Hepatocyte (in vitro differentiated cells): ENCODE measurements at places on chromosomes 6 and 20. TPM values are rescaled to one million over a fixed set of nuclear protein-coding genes. Genes with fewer than 3 reads are reported as not detected.
A peak's percentile ranks its signal among the peaks of the same experiment; 100 is the strongest.

- peak; percentile 24 for DNase-seq
Measured at GRCh38 chr6:73560182-73560732, 39.4 kb upstream of the EEF1A1 start.

GRCh38 chr6:124684621-124685020 lies 277.6 kb upstream of the RNF217 start:
- no peak for DNase-seq

DNA sequence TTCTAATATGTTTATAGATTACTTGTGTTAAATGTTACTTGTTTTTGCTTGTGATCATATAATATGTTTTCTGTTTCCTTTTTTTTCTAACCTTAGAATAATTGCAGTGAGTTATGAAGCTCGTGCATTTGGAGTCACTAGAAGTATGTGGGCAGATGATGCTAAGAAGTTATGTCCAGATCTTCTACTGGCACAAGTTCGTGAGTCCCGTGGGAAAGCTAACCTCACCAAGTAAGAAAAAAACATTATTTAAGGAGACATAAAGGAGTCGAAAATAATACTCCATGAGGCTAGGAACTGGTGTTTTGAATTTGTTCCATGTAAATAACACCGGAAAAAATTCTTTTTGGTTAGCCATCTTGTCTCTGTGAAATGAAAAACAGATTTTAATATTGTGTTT lies 6.9 kb downstream of the POLH start:
- DNase-seq: no peak

GRCh38 chr6:124688369-124688768 lies 273.9 kb upstream of the RNF217 start:
- no peak for DNase-seq

- DNase-seq: no peak
Measured at GRCh38 chr6:20827798-20828197, 293.5 kb downstream of the CDKAL1 start.

- DNase-seq: no peak
Measured at GRCh38 chr6:148358196-148358785, 15.7 kb downstream of the SASH1 start.

- DNase-seq: peak; percentile 50
Measured at GRCh38 chr6:108186226-108186625, 20.4 kb downstream of the NR2E1 start.

- no peak for DNase-seq
Measured at GRCh38 chr6:108850669-108851465, 2.6 kb downstream of the ARMC2 start.

DNA sequence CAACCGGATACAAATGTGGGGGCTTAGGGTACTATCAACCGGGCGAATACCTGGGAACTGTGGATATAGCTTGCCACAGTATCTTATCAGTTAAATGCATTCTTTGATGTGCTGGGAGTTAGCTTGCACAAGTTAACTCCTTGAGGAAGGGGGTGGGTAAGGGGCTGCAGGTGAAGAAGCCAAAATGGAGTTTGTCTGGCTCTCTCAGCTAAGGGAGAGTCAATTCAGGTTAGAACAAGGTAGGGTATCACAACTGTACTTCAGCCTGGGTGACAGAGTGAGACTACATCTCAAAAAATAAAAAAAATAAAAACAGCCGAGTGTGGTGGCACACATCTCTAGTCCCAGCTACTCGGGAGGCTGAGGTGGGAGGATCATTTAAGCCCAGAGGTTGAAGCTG lies 8.5 kb upstream of the BTN1A1 start:
- DNase-seq: no peak

The EGFL8 gene
- 12.2 and 19.5 TPM in 2 replicates for polyA plus RNA-seq

DNA sequence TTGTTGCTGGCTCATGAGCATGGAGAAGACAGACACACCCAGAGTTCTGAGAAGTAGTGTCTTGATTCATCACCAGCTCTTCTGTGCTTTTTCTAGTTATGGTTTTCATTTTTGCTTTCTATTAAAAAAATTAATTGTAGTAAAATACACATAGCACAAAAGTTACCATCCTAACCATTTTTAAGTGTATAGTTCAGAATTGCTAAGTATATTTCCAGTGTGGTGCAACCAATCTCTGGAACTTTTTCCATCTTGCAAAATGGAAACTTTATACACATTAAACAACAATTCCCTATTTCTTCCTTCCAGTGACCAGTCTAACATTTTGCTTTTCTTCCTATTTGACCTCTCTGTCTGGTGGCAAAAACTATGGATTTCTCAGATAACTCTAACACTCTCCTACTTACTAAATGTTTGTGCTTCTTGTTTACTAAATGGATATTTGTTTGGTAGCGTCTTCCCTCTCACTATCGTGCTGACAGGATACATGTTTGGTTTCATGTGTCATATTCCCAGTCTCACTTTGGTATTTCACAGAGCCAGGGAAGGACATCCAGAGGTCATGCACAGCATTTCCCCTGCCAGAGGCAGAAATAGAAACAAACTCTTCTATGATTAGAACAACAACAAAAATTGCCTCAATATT lies 40.6 kb downstream of the TXLNB start:
- DNase-seq: no peak

The MCHR2 gene
- not detected in 2 replicates for polyA plus RNA-seq

DNA sequence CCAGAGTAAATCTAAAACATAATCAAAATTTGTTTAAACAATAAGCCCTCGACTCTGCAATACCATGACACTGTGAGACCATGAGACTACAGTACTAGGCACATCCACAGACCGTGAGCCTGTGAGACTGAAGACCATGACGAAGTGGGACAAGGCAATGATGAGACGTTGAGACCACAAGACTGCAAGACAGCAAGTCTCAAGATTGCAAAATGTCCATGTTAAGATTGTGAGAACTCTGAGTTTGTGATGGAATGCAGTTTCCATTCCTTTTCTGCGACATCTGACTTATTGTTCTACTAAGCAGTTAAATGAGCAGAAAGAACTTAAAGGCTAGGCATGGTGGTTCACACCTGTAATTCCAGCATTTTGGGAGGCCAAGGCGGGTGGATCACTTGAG lies 102.1 kb upstream of the PHACTR1 start:
- no peak for DNase-seq

The C6orf52 gene
- polyA plus RNA-seq: 6.5 and 6.8 TPM in 2 replicates

DNA sequence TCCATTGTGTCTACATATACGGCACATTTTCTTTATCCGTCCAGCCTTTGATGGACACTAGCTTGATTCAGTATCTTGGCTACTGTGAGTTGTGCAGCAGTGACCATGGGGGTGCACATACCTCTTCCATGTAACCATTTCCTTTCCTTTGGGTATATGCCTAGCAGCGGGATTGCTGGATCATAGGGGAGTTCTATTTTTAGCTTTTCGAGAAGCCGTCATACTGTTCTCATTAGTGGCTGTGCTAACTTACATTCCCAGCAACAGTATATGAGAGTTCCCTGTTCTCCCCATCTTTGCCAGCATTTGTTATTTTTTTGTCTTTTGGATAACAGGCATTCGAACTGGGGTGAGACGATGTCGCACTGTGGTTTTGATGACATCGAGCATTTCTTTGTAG lies 395.0 kb downstream of the SMOC2 start:
- no peak for DNase-seq

DNA sequence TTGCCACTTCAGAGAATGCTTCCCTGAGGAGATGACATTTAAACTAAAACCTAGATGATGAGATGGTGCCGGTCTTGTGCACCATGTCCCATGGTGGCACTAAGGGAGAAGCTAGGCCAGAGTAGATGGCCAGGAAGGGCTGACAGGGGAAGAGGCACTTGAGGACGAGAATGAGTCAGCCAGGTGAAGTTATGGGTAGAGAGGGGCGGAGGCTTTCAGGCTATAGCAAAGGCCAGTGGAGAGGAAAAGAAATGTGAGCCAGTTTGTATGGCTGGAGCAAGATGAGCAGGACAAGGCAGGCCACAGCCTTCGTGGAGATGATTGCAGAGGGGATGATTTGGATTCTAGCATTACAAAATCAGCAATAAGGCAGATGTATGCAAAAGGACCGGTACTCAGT lies 44.7 kb upstream of the ADGRF4 start:
- DNase-seq: no peak

GRCh38 chr6:159134701-159135364 lies 34.4 kb upstream of the FNDC1 start:
- DNase-seq: peak; percentile 78

- DNase-seq: no peak
Measured at GRCh38 chr6:29731281-29731680, 8.0 kb downstream of the HLA-F start.

DNA sequence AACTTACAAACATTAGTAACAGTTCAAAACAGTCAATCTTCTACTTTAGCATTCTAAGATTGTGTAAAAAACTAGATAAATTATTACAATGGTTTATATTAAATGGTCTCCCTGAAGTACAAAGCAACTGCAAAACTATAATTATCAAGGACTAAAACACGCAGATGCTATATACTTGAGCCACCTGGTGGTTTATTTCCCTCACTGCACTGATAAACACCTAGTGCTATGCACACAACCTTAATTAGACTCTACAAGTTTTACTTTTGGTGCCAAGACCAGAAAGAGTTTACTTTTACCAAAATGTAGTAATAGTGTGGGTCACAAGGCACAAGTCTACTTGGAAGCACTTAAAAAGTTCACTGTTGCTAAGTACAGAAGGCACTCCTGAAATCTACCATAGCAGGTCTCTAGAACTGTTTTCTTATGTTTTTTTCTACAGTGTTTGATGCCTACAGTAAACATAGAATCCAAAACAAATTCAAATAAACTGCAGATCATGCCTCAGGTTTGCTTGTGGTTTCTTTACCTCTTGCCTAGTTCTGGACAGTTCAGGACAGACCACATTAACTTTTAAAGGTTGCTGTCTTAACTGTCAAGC lies 49.2 kb downstream of the GMDS start:
- DNase-seq: peak; percentile 74

The JAG1 gene
- 19.2 and 21.0 TPM in 2 replicates for polyA plus RNA-seq

GRCh38 chr6:128883906-128884305 lies 968 bp downstream of the LAMA2 start:
- DNase-seq: no peak

DNA sequence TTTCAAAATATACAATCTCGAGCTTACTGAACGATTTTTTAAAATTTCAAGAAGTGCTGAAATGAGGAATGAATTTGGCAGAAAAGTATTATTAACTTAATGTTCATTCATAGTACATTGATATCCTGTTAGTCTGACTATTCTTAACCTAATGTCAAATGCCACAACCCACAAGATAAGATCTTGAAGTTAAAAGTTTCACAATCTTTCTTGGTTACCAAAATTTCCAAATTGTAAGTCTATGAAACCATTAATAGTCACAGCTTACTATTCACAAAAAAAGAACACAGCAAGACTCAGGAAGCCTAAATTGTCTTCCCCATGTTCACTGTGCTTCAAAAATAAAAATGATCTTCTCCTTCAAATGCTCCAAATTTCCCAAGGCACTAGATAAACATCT lies 71.3 kb downstream of the HACE1 start:
- DNase-seq: no peak

The RAD21L1 gene
- not detected in 2 replicates for polyA plus RNA-seq

DNA sequence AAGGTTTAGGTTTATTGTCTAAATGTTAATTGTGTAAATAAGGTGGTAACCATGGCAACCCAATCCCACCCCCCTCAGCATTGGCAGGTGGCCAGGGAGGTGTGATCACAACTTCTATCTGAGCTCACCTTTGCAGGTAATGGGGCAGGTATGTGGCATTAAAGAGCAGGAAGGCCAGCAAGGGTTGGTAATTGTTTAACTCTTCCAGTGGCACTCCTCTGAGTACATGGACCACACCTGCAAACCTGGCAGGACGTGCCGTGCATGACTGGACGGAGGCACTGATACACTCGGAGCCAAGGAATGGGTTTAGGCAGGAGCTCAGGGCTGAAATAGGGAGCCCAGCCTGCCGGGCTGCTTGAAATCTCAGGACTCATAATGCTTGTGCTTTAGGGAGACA lies 107.0 kb upstream of the BMP2 start:
- peak; percentile 30 for DNase-seq

GRCh38 chr6:5590187-5590586 lies 328.9 kb downstream of the FARS2 start:
- no peak for DNase-seq

The POM121L2 gene
- polyA plus RNA-seq: not detected in 2 replicates

DNA sequence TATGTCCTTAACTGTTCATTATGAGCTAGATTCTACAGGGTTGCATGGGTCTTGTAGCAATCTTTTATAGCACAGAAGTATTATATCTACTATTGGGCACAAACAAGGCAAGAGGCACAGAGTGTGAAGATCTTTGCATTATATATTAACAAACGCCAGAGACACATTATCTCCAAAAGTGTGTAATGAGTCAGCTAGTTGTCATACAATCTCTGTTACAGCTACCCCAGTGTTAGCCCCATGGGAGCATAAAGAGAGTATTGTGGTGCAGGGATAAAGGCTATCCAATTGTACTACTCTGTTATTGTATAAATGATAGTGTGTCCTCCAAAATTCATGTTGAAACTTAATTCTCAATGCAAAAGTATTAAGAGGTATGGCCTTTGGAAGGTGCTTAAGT lies 148.4 kb upstream of the RIMS1 start:
- DNase-seq: no peak

DNA sequence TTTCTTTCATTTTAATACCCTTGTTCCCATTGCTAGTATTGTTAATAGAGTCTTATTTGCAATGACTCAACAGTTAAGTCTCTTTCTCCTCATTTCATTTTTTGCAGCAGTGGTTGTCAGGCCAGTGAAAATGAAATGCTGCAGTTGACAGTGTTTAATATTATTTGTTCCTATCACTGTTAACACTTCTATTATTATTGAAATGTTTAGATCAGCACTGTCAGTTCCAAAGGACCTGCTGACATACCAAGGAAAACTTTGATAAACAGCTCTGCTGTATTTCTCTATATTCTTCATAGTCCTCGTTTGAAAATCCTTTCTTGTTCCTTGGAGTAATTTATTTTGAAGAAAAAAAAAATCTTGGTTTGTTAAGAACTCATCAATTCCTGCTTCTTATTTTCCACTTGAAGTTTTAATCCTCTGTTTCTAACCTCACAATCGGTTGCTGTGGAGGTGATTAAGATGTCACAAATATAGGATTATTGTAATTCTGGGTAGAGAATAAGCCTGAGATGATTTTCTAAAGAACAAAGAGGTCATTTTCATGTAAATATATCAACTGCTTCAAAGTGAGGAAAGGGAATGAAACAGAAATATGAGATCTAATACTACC lies 1065.9 kb upstream of the CITED2 start:
- no peak for DNase-seq

DNA sequence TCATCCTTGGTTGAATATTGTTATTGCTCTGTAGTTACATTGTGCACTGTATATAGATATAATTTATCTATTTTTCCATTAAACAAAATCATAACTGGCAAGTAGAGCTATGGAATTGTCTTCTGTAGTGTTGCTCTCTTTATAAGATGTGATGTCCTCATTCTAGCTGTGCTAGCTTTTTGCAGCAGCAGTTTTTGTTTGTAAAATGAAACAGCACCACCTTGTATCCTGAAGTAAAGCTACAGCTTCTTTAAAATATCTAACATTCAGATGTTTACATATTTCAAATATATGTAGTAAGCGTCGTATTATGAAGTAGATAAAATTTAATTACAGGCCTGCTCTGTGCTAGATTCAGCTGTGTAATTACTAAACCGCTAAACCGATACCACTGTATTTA lies 328.8 kb upstream of the MANEA start:
- DNase-seq: no peak
